ENCODE measurements at places on chromosomes 7 and 10. TPM values are rescaled to one million over a fixed set of nuclear protein-coding genes. Genes with fewer than 3 reads are reported as not detected.

Gene MYH16
- not detected for total RNA-seq

Gene GRID2IP
- total RNA-seq, result 0.64 TPM

Gene GCK
- total RNA-seq, result 0.52 TPM

Gene HELLS
- total RNA-seq, result 12.9 TPM

Gene PNLIPRP1
- not detected for total RNA-seq

Gene CEP55
- total RNA-seq, result 1.4 TPM

Gene SUPV3L1
- 53.1 TPM for total RNA-seq

Gene PRSS2
- not detected for total RNA-seq

Gene OR2A5
- not detected for total RNA-seq

Gene CHST3
- total RNA-seq, result 27.7 TPM

Gene CDK14
- total RNA-seq, result 4.2 TPM

Gene ASB10
- total RNA-seq, result not detected

Gene MYO1G
- total RNA-seq, result 0.68 TPM

Gene PRLHR
- not detected for total RNA-seq

Gene MRPL43
- 89.1 TPM for total RNA-seq

Gene FZD8
- total RNA-seq, result 3.5 TPM

Gene NDUFB8
- total RNA-seq, result 176 TPM

Gene PIP
- total RNA-seq, result 1,475 TPM

Gene EFCAB10
- not detected for total RNA-seq

Gene CHN2
- 9.6 TPM for total RNA-seq

Gene UPK3BL1
- 53.3 TPM for total RNA-seq

Gene EPO
- total RNA-seq, result not detected

Gene NPTX2
- total RNA-seq, result 8.3 TPM

Gene ARMC3
- not detected for total RNA-seq

Gene ADAM22
- 0.53 TPM for total RNA-seq

Gene ZNF138
- total RNA-seq, result 35.0 TPM

Gene GNGT1
- total RNA-seq, result not detected

Gene INMT
- 9.7 TPM for total RNA-seq

Gene NODAL
- total RNA-seq, result not detected

Gene SRRM3
- 6.9 TPM for total RNA-seq

Gene AQP1
- total RNA-seq, result 104 TPM

Gene PRPS1L1
- total RNA-seq, result not detected

Gene SSBP1
- 105 TPM for total RNA-seq

Gene TMEM139
- 3.3 TPM for total RNA-seq

Gene CRTAC1
- 5.1 TPM for total RNA-seq

Gene SPDYE6
- total RNA-seq, result not detected

Gene FXYD4
- total RNA-seq, result not detected
